NAMALWA (cell line): ENCODE measurements at places on chromosomes 1 and 21.

GRCh38 chr1:10082785-10083479 lies 50.2 kb downstream of the UBE4B start:
- DNase-seq: no peak

DNA sequence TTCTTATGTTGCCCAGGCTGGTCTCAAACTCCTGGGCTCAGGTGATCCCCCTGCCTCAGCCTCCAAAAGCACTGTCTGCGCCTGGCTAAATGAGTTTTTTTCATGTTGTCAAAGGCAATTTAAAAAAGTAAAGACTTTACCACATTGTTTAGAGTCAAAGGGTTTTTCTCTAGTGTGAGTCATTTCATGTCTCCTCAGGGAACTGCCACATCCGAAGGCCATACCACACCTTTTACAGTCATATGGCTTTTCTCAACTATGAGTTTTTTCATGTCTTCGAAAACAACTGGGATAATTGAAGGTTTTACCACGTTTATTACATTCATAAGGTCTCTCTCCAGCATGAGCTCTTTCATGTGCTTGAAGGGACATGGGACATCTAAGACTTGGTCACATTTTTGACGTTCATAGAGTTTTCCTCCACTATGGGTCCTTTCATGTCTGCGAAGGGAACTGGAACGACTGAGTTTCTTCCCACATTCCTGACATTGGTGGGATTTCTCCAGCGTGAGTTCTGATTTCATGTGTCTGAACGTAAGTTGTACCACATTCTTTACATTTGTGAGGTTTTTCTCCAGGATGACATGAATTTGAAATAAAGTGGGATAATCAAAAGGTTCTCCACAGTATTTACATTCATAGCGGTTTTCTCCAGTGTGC lies 65.6 kb downstream of the UCHL5 start:
- DNase-seq: no peak

DNA sequence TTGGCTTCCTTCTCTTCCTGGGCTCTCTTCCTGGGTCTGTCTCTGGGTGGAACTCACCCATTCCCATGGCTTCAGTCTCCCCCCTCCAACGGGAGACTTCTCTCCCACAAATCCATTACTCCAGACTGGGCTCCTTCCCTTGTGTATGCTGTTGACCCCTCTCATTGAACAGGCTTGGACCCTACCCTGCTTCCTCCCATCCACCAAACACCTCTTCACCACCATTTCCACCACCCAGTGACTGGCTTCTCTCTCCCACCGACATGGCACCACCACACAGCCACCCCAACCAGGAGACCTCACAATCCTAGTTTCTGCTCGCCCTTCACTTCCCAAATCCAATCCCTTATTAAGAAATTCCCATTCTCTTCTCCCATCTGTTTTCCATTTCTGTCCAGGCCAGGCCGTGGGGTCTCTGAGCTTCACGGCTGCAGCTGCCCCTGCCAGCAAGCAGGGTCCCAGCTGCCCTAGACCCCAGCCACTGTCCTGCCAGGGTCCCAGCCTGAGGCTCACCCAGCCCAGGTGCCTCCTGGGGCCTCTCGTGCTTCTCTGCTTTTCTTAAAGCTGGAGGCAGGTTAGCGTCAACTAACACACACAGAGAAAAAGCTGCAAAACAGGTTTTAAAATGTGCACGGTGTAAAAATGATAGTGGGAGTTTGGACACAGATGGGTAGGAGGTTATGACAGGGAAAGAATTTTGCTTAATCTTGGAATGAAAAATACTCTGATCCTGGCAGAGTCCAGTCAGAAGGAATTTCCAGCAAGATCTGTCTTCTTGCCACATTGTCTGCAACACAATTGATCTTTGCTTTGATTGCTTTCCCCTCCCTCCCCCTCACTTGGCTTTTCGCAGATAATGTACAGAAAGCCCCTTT lies 383.8 kb upstream of the VAMP3 start:
- DNase-seq: no peak

- DNase-seq: no peak
Observed at GRCh38 chr1:81606656-81607055, 194.1 kb upstream of the ADGRL2 start.

- no peak for DNase-seq
Observed at GRCh38 chr1:19688041-19688842, 23.6 kb downstream of the HTR6 start.

GRCh38 chr1:203325418-203326091 lies 20.2 kb downstream of the BTG2 start:
- DNase-seq: peak; percentile 77

GRCh38 chr1:247638781-247639180 lies 33.4 kb downstream of the OR2G3 start:
- no peak for DNase-seq

DNA sequence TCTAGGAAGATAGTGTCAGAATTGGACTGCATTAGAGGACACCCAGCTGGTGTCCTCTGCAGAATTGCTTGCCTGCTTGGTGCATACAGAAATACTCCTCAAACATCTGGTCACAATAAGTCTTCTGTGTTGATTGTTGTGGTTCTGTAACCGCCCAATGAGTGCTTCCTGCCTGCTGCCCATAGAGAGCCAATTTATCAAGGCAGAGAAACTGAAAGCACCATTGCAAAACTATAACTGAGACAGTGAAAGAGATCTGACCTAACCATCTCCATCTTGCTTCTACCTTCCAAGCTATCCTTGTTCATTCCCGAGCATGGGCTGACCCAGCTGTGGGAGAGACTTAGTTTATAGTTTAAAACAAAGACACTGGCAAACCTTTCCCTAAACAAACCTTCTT lies 462.4 kb upstream of the RGS18 start:
- DNase-seq: no peak

DNA sequence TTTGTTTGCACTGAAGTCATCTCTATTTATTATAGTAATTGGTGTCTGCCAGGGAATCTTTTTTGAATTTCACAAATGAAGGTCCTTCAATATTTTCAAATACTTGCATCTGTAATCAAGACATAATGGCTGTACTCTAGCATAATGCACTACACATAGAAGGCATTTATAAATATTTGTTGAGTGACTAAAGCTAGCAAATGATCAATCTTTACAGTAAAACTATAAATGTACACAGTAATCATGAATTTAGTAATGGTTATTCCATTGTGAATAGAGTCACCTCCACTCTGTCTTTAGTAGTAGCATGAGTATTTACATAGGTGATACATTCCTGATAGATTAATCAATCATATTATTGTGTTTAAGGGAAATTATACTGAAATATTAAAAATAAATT lies 119.6 kb downstream of the USH2A start:
- DNase-seq: no peak

DNA sequence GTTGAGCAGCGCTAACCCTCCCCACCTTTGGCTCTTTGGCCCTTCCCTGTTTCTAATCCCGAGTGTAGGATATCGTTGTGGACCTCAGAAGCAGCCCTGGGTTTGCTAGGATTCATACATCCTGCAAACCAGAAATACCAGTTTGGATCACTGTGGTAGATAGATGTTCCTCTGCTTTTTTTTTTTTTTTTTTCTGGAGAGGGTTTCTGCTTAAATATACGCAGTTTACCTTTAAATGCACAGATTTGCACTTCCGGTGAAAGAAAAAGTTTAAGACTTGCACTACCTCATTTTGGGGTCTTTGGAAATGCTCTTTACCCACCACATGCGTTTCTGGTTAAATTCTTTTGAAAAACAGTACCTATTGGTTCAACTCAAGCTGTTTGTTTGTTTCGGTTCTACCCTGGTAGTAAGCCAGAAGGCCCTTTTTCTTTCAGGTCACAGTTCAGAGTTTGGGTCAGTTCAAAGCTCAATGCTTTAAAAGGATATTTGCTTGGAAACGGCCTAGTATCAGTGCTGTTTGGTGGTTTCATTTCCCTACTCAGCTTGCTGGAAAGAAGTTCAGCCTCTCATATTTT lies 908 bp downstream of the DDI2 start:
- peak; percentile 71 for DNase-seq

DNA sequence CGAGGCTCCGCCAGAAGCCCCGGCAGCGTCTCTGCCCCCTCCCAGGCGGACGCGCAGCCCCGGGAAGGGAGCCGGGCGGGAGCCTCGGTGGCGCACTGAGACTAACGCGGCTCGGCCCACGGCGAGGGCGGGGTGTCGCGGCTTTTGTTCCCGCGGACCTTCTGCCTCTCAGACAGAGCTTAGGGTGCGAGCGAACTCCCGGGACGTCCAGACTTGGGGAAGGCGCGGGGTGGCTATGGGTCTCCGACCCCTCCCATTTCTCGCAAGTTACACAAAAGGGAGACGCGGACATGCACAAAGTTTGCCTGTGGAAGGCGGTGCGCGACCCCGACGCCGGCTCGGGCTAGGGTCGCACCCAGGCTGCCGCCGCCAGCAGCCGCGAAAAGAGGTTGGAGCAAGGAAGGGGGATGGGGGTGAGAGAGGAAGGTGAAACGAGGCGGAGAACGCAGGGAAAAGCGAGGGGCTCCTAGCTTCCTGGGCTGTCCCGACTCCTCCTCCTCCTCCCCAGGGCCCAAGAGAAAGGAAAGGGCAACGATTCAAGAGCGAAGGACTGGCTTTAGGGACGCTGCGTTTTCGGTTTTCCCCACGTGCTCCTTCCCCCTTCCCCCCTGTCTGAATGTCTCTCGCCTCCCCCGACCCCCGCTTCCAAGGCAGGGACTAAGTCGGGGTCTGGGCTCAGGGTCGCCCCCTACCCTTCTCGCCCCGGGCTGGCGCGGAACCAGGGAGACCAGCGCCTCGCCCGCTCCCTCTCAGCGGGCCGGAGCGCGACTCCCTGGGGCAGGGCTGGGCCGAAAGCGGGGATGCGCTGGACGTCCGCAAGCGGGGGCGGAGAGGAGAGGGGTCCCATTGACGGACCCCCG lies 729 bp downstream of the APP start:
- peak; percentile 45 for DNase-seq

DNA sequence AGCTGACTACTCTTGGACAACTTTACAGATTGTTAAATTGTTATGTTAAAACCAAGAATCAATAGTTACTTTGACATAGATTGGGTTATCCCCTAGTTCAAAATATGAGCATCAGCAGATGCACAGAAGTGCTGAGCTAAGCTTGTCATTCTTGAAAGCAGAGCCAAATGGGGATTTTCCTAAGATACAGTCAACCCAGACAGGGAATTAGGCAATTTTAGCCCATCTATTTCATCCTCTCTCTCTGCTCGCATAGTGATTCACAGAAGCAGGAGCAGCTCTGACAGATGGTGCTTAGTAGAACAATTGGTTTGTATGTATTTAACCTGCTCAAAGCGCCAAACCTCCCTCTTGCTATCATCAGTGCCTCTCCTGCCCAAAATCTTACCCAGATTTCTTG lies 27.9 kb upstream of the PRRC2C start:
- DNase-seq: no peak

DNA sequence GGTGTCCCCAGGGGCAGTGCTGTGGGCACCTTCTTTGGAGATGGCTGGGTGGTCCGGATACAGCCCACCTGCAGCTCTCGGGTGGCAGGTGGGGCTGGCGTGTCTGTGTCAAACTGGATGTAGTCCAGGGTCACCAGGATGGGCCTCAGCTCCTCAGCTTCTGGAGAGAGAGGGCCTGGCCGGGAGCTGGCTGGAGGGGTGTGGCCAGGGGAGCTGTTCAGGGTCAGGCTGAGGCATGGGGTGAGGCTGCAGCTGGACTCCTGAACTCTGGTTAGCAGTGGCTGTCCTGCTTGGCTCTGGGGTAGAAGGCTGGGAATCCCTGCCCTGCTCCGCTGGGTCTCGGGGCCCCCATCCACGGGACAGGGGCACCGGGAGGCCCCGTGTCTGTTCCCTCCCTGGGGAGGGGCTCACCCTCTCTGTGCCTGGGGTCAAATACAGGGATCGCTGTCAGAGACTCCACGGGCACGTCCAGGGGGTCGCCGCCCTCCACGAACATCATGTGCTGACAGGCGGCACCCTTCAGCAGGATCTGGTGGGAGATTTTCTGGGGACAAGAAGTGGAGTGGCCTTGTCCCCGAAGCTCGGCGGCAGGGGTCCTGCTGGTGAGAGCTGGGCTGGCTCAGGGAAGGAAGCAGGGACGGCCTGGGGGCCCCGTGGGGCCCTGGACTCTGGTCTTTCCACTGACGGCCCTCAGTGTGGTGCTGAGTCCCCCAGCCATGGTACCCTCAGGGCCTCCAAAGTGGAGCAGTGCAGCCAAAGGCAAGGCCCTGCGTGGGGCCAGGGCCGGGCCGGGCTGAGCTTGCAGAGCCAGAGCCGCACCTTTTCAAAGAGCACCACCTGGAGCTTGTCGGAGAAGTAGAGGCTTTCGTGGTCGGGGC lies 4.1 kb upstream of the TMEM52 start:
- no peak for DNase-seq

DNA sequence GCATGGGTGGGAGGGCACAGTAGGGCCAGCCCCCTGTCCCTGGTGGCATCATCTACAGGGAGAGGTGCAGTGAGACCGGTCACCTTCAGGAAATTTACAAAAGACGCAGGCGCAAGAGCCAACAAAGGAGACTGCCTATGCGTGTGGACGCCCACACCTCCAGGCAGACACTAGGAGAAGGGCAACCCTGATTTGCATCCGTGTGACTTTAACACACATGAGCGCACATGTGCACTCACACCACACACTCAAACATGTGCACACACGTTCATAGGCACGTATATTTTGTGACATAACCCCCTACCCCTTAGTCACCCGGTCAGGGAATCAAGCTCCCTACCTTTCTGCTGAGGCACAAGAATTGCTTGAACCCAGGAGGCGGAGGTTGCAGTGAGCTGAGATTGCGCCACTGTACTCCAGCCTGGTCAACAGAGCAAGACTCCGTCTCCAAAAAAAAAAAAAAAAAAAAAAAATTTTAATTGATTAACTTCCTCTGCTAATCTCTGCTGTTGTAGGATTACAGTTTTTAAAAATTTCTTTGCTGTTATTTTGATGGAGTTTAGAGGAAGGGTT lies 84.7 kb upstream of the SLC25A33 start:
- no peak for DNase-seq

DNA sequence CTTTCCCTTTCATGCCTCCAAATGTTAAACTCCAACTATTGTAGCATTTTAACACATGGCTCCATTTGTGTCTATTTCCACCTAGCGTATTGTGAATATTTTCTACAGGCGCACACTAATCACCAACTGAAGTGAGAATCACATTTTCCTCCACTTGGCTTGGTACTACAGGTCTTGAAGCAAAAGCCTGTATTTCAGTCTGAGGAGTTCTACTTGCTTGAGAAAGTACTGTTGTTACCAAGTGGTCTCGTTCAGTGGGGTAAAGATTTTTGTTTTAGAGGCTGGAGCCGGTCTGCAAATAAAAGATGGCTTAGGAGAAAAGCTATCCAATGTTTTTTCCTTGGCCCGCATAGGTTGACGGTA lies 550 bp upstream of the PTBP2 start:
- DNase-seq: peak; percentile 58

DNA sequence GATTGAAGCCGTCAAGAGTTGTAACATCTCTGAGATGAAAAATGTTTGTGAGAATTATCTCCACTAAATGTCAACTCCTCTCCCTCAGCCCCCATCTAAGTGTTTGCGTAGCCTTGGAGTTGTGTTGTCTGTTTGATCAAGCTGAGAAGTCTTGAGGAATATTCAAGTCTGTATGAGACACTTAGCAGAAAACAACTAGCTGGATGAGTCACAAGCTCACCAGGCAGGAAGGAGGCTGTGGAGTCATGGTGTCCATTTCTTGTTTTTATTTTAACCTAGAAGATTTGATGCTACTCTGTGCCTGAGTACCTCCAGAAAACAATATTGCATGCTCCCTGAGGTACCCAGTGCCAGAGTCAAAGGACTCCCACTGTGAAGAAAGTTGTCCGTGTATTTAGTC lies 211.6 kb upstream of the PLXNA2 start:
- no peak for DNase-seq
